CD4-positive, alpha-beta T cell treated with Interleukin-6 for 4 hours (primary cell): ENCODE measurements at places on chromosomes 7 and 10.
A peak's percentile ranks its signal among the peaks of the same experiment; 100 is the strongest.

DNA sequence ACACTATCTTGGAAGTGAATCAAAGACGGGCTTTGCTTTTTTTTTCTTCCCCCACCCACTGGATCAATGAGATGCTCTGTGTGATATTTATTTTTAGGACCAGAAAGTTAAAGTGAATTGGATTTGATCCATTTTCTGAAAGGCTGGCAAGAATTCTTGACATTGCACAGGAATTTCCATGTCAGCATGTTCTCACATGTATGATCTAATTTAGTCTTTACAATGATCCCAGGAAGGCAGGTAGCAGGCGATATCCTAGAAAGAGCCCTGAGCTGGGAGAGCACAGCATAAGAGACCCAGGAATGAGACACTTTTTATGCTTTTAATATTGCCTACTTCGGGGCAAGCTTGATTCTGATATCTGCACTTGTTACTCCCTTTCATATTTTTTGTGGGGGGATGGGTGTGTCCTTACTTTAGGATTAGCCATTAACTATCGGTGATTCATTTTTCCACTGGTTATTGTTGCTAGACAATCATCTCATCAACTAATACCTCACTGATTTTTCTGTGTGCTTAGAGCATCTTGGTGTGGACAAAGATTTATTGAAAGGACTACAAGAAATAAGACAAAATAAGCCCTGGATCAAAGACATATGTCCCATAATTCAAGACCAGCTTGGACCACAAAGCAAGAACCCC, 58.1 kb downstream of the NRP1 start:
- no peak for DNase-seq

DNA sequence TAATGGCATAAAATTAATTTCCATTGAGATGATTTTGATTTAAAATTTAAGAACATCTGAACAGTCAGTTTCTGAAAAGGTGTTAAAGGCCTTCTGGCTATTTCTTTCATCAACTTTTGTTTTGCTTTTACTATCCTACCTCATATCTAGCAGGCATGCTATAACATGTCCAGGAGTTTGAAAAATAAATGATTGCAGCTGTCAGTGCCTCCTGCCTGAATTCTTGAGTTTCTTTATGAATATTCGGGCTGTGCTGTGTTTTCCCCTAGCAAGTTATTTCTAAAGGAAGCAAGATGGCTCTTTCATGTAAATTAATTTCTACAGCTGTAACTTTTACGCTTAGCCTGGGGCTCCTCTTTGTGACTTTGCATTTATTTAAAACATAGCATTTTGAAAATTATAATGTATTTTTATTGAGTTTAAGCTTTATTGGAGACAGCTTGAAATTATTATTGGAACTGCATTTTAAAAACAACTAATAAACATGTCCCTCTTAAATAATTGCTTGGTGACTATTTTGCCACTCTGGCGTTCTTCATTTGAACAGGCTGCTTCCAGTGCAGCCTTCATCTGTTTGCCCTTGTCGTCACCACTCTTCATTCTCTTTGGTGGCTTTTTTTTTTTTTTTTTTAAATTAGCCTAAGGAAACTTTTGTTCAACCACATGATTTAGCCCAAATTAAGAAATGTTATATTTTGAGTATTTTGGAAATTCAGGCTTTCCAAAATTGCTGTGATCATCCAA, 1083.4 kb upstream of the LRRN3 start:
- DNase-seq = no peak

DNA sequence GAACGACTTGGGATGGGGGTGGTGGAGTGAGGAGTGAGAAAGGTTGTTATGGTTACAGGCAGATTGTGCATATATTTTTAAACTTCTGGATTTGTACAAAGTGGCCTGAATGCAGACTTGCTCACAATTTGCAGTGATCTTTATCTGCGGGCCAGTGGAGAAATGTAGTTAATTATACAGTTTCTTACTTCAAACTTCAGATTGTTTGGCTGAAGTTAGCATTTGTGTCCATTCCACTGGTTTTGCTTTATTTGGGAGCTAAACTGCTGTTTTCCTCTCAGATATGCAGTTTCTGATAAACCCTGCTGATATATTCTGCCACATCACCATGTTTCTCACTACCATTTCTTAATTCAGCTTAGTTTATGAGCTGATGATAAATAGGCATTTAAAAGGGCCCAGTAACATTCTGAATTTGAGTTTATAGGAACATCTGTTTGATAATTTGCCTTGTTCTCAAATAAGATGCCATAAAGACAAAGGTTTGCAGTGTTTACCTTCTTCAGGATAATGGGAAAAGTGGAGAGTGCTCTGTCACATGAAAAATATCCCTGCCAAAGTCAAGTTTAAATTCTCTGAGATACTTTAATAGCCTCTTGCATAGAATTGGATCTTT, 170.1 kb downstream of the ST7 start:
- no peak for DNase-seq

DNA sequence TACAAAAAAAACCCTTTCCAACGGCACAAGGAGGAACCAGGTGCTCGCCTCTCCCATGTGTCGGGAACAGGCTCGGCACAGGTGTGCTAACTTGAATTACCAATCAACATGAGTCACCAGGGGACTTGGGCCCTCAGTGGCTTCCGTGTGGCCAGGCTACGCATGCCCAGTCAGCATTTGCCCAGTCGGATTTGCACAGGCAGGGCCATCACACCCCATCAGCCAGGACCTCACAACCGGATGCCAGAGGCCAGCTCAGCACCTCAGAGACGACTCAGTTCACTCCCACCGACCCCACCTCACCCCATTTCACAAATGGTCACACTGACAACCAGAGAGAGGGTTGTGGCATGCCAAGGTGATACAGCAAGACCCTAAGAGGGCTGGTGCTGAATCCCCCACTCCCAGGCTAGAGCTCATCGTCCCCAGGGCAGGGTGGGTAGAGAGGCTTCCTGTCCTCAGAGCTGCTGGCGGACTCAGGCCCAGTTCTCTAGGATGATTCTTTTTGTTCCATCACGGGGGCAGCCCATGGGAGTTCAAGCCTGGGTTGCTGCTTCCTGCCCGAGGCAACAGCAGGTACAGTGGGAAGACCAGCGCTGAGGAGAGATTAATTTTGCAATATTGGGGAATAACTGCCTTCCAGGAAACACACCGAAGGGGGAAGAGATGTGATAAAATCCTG, 13.6 kb downstream of the ANXA11 start:
- no peak for DNase-seq

DNA sequence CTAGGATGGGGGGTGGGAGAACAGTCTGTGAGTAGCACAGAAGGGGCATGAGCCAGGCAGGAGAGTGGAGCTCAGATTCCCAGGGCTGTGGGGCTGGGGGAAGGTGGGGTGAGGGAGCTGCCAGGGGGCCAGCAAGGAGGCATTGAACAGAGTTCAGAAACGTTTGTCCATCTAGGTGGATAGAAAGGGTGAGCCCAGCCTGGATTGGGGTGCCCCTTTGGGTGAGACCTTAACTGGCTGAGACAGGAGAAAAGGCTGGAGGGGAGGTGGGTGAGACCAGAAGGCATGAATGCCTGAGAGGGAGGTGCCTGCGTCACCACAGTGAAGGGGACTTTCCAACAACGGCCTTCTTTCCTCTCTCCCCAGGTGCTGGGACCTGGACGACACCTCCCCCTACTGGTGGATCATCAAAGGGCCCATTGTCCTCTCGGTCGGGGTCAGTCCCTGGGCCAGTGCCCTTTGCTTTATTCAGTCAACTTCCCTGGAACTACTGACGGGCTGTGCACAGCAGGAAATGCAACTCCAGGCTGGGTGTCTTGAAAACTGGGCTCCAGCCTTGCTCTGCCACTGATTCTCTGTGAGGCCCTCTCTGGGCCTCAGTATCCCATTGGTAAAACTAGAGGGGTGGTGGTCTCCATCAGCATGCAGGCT, 11.0 kb downstream of the GHRHR start:
- DNase-seq = no peak

DNA sequence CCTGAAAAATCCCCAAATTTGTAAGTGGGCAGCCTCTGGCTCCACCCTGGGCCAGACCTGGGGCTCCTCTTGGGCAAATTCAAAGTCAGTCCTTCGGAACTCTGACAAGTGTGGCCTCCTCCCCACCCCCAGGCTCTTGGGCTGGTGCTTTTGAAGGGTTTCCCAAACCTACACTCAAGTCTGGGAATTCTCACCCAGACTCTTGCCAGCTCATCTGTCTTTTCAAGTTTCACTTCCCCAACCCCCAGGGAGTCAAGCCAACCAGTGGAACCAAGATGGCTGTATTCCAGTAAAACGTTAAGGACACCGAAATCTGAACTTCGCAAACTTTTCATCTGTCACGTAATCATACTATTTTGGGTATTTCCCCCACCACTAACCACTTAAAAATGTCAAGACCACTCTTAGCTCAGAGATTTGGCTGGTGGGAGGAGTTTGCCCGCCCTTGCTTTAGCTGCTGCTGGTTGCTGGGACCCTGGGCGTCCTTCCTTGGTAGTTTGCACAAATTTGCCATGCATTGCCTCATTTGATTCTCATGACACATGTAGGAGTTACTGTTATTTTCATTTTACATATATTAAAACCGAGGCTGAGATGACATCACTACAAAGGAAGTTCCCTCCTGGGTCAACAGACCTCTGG, 1.7 kb upstream of the MYO1G start:
- DNase-seq = peak; percentile 46

DNA sequence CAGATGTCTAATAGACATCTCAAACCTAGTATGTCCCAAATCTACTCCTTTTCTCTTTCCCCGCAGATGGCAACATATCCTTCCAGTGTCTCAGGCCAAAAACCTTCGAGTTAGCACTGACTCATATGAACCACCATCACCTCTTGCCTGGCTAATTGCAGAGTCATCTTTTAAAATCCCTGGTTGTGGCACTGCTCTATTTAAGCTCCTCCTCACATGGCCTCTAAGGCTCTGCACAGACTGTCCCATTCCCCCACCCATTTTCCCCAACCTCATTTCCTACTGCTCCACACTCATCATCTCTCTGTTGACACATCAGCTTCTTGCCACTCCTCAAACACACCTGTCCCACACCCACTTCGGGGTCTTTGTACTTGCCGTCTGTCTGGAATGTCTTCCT, 16.8 kb upstream of the HBP1 start:
- DNase-seq = no peak

GRCh38 chr7:87048839-87049238, 10.6 kb downstream of the ELAPOR2 start:
- no peak for DNase-seq

GRCh38 chr7:7732621-7733281, 14.3 kb upstream of the RPA3 start:
- DNase-seq = no peak

DNA sequence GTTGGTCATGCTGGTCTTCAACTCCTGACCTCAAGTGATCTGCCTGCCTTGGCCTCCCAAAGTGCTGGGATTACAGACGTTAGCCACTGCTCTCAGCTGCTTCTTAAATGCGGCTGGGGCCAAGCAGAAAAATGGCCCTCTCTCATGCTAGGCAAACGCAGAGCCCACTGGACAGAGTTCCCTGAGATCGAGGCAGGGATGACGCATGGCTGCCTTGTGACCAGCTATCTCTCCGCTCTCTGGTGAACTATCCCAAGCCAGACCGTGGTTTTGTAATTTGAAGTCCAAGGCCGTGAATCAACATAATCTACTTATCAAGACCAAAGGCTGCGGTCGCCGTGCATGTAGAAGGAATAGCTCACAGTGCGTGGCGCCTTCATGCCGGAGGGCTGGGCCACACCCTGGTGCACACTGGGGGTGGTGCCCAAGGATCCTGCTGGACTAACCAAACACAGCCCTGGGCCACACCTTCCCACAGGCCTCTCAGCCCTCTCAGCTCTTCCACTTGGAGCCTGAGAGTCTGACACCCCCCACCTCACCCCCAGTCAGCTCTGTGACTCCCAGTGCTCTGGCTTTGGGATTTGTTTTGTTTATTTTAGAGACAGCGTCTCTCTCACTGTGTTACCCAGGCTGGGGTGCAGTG, 88.1 kb upstream of the CUX1 start:
- no peak for DNase-seq

DNA sequence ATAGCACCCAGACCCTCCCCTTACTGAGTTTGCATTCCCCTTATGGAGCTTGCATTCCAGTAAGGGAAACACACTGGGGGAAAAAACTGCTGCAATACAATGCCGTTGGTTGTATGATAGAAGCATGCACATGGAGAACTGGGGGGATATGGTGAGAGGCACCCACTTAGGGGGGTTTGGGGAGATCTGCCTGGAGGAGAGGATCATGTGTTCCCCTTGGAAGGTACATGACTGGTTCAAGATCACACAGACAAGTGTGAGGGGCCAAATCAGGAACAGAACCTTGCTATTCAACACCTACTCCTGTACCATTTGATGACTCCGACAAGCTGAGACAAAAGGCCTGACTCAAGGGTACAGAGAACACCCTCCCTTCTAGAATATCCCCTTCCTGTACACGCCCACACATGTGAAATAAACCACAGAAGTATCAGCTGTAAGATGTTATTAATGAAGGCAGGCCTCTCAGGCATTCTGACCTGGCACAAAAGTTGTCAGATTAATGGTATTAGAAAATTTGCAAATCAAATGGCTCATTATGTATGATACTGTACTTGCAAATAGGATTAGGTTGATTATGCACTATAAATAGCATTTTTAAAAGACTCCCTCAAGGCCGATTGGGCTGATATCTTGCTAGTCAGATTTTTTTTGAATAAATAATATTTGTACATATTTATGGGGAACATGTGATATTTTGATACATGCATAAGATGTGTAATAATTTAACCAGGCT, 122.2 kb downstream of the NPY start:
- no peak for DNase-seq

- no peak for DNase-seq
Observed at GRCh38 chr7:44052771-44053365, 8.4 kb downstream of the DBNL start.

- no peak for DNase-seq
Observed at GRCh38 chr7:146772601-146773000, 656.0 kb downstream of the CNTNAP2 start.

GRCh38 chr7:41538810-41539724, 163.8 kb downstream of the INHBA start:
- no peak for DNase-seq

DNA sequence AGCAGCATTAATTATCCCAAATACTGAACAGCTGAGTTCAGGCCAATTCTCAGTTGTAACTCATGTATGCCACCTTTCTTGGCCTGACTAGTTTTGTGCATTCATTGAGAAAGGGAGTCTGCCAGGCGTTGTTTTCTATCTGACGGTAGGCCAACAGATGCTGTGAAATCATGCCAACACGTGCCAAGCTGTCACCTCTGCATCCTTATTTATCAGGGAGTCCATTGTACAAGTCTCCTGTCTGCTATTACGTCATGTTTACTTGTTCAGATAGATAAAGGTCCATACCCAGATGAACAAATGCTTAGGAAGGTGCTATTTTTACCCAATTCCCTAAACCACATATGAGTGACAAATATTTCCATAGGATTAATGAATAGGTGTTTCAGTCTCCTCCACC, 127.2 kb upstream of the CDK6 start:
- no peak for DNase-seq

- no peak for DNase-seq
Observed at GRCh38 chr7:1758859-1759521, 88.9 kb downstream of the ELFN1 start.
